ENCODE measurements at places on chromosomes 2 and 18.

DNA sequence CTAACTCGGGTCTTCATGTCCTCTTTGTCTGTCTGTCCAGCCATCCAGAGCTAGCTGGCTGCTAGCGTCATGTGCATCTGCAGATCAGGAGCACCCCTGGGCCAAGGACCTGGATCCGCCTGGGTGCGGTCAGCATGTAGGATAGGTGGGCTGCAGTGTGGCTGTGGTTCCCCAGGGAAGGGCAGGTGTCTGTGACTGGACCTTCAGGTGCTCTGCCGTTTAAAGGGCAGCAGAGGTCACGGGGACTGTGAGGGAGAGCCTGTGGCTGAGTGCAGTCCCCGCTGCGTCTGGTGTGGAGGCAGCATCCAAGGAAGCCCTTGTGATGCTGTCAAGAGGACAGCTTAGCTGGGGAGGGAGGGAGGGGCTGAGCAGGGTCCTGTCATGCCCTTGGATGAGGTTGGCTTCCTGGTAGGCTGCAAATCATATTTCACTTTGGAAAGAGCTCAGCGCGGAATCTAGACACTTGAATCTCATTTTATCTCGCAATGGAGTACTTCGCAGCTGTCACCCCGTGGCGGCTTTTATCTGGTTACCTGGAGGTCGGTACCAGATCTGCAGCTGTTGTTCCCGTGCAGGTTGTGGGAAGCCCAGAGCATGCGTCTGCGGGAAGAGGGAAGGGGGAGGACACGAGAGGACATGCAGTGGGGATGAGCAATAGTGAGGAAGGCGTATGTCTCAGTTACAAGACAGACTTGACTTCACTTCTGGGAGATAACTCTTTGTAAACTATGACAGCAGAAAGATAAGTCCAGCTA is 5.9 kb upstream of the RALB start:
- DNase-seq, result no peak

DNA sequence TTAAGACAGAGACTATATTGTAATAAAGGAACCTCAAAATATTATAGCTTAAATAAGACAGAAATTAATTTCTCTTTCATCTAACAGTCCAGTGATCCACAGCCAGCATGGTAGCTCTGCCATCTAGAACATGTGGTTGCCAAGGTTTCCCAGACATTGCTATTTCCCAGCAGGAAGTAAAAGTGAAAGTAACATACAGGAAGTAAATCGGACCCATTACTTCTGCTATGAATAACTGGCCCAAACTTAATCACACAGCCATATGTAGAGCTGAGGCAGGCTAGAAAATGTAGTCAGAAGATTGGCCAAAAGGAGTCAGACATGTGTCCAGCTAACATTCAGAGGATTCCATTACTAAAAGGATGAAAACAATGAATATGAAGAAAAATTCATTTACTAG is 71.0 kb downstream of the NOL4 start:
- no peak for DNase-seq

- no peak for DNase-seq
Observed at GRCh38 chr2:170176212-170176611, 1.7 kb upstream of the MYO3B start.

DNA sequence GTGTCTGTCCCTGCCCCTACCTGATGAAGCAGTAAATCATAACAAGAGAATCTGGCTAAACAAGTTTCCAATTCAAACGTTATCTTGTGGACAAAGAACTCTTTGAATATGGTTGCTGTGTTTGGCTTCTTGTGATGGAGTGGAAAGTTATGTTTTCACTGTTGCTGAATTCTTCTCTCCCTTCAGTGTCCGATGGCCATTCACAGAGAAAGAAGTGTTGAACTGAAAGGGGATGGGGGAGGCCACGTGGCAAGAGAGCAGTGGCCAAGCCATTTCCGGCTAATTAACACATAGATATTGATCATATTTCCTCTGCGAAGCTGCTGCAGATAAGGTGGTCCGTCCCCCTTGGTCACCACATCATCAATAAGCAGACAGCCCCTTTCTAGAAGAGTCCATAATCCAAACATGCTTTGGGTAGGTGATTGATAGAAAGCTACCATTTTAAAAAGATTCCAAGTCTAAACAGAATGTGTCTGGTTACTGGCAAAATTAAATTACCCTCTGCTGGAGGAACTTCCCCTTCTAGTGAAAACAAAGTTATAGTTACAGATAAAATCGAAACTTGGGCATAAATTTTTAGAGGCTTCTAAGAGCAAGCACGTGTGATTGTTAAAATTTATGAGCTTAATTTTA is 36.9 kb upstream of the FZD7 start:
- no peak for DNase-seq

DNA sequence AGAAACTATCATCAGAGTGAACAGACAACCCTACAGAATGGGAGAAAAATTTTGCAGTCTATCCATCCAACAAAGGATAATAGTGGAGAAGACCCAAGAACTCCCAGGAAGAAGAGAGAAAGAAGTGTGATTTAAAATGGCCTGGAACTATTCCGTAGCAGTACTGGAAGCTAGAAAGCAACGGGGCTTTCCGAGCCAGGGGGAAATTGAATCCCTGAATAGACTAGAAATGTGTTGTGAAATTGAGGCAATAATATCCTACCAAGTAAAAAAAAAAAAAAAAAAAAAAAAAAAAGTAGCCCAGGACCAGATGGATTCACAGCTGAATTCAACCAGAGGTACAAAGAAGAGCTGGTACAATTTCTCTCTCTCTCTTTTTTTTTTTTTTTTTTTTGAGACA is 69.3 kb downstream of the FARP2 start:
- no peak for DNase-seq

DNA sequence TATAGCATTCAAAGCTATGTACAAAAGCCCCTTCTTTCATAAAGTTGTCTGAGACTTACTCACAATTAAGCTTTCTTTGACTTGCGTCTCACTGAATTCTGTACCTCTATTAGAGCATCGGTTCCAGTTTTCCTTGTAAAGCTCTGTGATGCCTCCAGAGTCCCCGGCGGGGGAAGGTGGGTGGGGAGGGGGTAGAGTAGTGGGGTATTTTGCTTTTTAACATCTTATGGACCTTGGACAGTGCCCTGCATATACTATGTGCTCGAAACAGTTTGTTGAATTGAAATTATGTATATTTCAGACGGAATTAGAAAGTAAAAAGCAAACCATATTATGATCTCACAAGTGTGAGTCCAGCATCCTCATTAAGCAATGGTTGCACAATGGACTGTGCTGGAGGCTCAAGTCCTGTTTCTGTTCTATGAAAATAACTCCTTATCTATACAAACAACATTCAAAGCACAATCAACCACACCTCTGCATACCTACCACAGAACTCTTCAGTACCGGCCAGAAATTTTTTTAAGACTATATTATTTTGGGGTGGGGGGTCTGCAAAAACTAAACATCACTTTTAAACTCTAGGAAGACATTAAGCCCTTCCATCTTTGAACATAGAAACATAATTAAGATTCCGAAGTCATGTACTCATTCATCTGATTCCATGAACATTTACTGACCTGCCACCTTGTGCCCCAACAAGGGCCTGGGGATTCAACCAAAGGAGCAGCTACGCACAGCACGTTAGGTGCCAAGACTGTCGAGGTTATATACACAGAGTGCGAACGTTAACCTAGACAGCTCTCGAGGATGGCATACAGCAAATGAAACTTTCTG is 908 bp downstream of the STAT1 start:
- DNase-seq, result no peak

DNA sequence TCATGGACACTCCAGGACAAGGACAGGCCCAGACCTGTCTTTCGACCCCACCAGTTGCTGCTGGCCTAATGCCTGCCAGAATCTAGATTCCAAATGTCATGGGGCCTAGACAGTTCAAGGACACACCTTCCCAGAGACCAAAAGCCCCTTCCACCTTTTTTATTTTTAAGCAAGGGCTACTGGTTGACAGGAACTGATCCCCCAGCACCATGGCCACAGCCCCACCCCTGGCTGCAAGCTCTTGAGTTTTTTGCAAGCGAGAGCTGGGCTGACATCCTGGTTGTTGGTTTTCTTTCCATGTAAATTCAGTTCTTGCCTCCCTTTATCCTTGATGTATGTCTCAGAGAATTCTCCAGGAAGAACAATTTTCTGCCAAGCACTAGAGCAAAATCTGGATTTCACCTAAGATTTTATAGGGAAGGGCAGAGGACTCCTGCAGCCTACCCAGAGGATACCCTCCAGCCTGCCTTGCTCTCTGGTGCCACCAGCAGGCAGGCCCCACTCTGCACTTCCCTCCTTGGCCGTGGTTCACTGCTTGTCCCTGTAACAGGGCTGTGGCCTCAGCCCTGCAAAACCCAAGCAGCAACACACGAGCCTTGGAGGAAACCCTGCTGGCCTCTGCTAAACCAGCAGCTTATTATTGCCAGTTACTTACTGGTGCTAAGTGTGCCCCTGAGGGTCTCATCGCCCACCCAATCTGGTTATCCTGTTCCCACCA is 97.7 kb downstream of the TWIST2 start:
- DNase-seq, result no peak

DNA sequence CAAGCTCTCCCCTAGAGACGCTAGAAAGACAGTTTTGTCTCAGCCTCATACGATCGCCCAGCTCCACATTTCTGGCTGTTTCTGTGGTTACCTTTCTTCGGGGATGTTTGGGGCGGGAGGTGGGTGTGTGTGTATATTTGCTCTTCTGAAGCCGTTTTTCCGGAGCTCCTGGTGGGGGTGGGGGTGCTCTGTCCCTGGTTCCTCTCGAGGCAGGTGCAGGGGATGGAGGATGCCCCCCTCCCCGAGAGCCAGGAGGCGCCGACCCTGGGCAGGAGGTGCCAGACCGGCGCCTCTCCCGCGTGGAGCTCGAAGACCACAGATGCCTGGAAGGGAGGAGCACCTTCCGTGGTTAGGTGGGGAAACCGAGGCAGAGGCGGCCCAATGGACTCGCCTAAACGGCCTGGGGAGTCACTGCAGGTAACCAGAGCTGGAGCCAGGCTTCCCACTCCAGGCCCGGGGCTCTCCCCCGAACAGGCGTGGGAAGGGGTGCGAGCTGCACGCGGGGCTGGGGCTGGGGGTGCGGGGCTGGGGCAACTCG is 694 bp upstream of the HPCAL1 start:
- no peak for DNase-seq

- DNase-seq, result no peak
Observed at GRCh38 chr2:156405586-156405985, 30.6 kb upstream of the GPD2 start.

GRCh38 chr2:186319105-186319504 is 167.0 kb upstream of the ZC3H15 start:
- no peak for DNase-seq

DNA sequence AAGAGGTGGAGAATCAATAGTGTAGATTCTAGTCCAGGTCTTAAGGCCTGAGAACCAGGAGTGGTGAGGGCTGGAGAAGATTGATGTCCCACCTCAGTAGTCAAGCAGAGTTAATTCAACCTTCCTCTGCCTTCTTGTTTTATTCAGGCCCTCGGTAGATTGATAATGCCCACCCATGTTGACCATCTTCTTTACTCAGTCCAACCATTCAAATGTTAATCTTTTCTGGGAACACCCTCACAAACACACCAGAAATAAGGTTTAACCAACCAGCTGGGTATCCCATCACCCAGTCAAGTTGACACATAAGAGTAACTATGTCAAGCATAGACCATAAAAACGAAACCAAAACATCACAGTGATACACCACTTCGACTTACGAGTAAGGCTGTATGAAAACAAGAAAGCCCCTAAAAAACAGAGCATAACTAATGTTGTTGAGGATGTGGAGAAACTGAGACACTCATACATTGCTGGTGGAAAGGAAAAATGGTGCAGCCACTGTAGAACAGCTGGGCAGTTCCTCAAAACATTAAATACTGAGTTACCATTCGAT is 57.5 kb downstream of the SLC35F5 start:
- no peak for DNase-seq

GRCh38 chr18:23756590-23757436 is 67.6 kb downstream of the LAMA3 start:
- no peak for DNase-seq

- no peak for DNase-seq
Observed at GRCh38 chr2:77839102-77839501, 316.9 kb upstream of the LRRTM4 start.

GRCh38 chr2:46308081-46308480 is 10.9 kb downstream of the EPAS1 start:
- no peak for DNase-seq

DNA sequence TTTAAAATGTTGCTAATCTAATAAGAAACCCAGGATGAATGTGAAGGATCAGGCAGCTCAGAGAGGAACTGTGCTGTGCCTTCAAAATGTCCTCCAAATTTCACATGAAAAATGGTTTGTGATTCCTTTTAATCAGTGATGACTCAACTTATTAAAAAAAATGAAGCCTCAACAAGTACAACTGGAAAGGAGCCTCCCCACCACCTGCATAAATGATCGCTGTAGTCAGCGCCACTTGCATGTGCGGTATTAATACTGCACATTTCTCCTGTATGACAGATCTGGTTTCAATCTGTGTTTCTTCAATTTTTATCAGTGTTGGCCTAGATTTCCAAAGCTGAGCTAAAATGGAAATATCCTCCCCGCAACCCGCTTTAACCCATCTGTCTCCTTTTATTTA is 115.0 kb upstream of the TMEM200C start:
- no peak for DNase-seq

GRCh38 chr2:121288454-121289231 is 3.6 kb upstream of the TFCP2L1 start:
- DNase-seq, result no peak

- DNase-seq, result no peak
Observed at GRCh38 chr18:51154431-51155063, 42.9 kb downstream of the MEX3C start.

- DNase-seq, result no peak
Observed at GRCh38 chr2:112003576-112004252, 51.4 kb upstream of the TMEM87B start.

GRCh38 chr2:7738596-7738995 is 821.4 kb downstream of the RNF144A start:
- DNase-seq, result no peak

- no peak for DNase-seq
Observed at GRCh38 chr2:72985891-72986683, 68.8 kb downstream of the EMX1 start.

GRCh38 chr2:86249176-86249575 is 49.9 kb downstream of the MRPL35 start:
- DNase-seq, result no peak

- DNase-seq, result no peak
Observed at GRCh38 chr2:201939453-201939941, 94.2 kb upstream of the FZD7 start.

DNA sequence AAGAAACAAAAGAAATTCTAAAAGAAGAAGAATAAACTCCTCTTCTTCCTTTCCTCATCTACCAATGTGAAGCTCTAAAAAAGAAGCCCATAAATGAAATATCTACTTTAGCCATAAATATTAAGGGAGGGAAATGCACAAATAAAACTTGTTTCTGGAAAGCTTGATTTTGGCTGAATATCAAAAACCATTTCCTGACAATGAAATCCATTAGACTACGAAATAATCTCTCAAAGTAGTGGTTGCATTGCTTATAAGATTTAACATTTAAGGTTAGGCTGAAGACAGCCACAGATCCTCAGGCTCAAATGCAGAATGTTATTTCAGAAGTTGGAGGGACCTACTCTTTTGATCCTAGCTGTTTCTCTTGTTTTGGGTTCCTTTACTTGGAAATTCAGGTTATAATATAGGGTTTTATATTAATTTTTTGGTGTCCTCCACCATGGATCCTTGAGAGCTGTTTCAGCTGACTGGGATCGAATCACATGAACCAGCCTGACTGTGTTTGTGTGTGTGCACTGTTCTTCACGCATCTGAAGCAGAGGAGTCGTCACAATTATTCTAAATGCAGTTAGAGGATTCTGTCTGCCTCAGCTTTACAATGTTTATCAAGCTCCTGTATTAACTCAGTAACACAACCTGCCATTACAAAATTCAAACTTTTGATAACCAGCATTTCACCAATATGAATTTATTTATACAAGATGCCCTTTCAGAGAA is 474.8 kb downstream of the ARHGAP15 start:
- DNase-seq, result no peak

Data from effector memory CD4-positive, alpha-beta T cell (primary cell).